Sciatic nerve (tissue), 2 donors: ENCODE measurements at places on chromosomes 13 and 19.

DNA sequence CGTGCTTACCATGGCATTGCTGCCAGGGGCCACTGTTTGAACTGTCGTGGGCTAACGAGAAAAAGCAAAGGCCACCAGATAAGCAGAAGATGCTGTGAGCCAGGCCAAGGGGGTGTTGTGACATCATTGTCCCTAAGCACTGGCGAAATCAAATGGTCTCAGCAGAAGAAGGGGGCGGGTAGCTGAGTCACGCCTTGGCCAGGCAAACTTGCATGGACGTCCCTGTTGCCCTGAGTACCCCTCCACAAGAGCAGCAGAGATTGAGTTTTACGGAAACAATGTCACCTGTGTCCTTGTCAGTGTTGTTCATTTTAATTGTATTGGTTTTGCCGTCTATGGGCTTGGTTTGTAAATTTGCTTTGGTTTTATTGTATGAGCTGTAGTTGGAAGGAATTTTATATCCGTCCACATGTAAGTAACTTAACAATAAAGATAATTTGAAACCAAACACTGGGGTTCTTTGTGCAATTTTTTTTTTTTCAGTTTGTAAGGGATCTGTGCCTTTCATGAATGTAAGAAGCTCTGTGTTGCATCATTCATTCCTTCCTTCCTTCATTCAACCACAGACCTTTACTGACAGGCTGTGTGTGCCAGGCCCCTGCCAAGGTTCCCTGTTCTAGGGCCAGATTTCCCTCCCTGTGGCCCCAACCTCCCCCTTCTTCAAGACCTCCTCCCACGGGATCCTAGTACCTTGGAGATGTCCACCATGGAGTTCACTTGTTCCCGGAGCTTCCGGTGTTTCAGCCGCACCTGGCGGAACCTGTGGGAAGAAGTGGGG, 12.3 kb downstream of the KCNN4 start:
- DNase-seq = no peak

DNA sequence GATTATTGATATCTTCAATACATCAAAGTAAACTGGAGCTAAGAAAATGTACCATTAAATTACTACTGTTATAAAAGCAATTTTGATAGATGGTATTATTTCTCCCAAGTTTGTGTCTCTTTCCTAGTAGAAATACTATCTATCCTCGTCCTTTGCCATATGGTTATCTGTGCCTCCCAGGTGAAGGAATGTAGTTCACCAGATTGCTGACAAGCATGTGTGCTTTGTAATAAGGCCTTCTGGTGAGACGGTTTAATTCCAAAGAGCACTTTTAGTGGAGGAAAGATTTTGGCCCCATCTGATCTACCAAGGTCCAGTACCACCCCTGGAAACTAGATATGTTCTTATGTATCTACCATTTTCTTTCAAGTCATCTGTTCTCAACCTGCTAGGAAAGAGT, 243.6 kb downstream of the DLEU7 start:
- DNase-seq = no peak

- DNase-seq = no peak
These were observed 61.8 kb downstream of the PEX11G start for GRCh38 chr19:7426986-7427385.

DNA sequence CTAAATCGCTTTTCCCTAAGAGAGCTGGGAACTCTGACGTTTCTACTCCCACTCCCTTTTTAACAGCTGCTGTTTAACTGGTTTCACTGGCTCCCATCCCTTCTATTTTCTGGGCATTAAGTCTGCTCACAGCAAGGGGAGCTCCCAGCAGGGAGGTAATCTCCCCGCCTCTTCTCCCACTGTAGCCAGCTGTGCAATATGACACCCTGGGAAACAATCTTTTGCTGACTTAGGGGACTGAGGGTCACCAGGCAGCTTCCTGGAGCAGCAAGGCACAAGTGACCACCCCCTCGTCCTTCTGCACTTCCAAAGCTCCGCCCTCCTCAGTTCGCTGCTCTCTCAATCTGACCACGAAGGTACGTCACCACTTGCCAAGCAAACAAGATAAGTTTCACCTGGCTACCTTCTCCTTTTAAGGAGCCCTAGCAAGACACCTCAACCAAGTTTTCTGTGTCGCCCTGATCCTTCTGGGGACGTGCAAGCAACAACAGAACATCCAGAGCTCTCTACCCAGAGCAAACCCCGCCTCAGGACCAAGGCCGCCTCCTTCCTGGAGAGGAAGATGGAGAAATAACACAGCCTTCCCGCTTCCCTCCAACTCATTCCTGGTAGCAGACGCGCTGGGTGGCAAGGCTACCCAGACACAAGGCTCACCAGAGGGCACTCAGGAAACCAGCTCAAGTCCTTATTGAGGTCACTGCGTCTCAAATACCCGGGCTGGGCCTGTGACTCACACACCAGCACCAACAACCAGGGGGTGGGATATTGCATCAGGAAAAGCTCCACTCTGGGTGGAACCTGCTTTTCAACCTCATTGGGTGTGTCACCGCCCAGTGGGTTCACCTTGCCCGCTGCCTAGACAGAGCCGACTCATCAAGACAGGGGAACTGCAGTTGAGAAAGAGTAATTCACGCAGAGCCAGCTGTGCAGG, 92.4 kb downstream of the STK24 start:
- DNase-seq = peak; percentile 63

DNA sequence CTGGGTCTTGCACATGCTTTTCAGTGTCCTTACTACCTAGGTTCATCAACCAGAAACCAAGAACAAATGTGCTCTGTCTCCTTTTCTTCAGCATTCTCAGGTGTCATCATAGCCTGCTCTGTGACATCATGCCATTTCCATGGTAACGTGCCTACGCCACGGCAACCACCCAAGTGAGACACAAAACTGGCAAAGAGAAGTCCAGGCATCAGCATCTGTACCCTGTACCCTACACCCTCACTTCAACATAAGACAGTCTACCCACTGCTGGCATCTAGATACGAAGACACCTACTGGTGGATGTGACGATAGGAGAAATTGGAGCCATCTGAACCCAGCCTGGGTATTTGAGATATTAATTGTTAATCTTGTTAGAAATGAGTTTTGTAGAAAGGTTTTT, 13.3 kb downstream of the ZC3H4 start:
- DNase-seq = no peak

GRCh38 chr13:113187883-113188665, 20.4 kb downstream of the PCID2 start:
- no peak for DNase-seq

GRCh38 chr13:36133950-36134626, 2.9 kb upstream of the DCLK1 start:
- DNase-seq = no peak

DNA sequence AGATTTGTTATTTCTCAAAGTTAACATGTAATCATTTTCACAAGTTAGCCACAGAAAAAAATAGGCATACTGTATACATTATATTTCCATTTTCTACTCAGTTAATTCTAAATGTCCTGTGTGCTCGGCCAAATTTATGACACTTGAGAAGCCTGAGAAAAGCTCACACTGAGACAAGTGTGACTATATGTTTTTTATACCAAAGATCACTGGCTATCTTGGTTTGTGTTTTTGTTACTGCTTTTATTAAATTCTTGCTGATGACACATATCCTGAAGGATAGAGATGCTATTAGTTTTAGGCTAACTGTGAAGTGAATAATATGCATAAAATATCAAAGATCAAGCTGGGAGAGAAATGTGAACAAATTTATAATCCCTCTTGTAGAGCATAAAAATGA, 49.3 kb upstream of the IL17D start:
- no peak for DNase-seq

DNA sequence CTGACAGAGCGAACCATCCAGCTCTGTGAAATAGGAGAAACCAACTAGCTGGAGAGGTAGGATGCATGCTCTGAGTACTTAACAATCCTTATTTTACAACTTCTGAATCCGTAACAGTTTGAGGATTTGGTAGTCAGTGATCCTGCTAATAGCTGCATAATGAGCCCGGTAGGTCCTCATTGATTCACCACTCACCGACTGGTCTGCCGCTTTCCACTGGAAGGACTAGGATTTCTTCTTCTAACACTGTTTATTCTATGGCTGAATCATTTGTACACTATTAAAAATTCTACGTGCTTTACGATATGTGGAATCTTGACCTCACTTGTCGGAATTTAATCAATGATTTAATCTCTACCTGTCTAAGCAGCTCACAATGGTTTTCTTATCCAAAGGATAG, 33.9 kb downstream of the SPATA13 start:
- DNase-seq = no peak

- no peak for DNase-seq
These were observed 19.3 kb upstream of the RASA3 start for GRCh38 chr13:114151565-114152284.

GRCh38 chr13:63249411-63250187, 1834.0 kb upstream of the PCDH20 start:
- DNase-seq = no peak
